ENCODE measurements at places on chromosomes 1 and 21. TPM values are rescaled to one million over a fixed set of nuclear protein-coding genes. Genes with fewer than 3 reads are reported as not detected.

The MPL gene
- 0.18 TPM for total RNA-seq

DNA sequence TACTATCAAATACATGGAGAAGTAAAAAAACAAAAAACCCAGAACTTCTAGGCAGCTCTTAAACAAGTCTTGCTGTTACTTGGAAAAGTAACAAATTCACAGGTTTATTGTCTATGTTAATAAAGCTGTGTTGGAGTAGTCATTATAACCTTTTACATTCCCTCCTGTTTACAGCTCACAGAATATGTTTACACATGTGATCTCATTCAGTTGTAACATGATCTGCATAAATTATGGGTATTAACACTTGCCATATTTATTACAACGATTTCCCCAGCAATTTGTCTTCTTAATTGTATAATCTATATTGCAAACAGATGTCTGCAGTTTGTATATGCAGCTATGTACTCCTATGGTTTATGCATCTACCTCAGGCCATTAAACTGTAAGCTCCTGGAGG lies 28.6 kb downstream of the ERG start:
- no peak for DNase-seq

DNA sequence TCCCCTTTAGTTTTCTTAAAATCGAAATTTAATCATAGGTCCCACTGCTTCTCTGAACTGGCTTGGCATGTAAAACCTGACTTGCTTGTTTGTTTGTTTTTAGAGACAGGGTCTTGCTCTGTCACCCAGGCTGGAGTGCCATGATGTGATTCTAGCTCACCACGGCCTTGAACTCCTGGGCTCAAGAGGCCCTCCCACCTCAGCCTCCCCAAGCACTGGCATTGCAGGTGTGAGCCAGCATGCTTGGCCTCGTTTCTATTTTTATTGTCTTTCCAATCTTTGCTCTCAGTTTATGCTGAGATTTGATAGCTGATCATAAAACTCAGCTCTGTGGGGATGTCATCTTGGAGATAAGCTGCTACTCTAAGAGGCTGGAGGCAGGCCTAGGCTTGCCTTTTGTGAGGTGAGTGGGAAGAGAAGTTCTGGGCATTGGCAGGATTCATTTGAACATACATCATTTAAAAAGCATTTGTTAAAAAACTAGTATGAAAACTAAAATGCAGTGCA lies 51.5 kb upstream of the GCLM start:
- no peak for DNase-seq

DNA sequence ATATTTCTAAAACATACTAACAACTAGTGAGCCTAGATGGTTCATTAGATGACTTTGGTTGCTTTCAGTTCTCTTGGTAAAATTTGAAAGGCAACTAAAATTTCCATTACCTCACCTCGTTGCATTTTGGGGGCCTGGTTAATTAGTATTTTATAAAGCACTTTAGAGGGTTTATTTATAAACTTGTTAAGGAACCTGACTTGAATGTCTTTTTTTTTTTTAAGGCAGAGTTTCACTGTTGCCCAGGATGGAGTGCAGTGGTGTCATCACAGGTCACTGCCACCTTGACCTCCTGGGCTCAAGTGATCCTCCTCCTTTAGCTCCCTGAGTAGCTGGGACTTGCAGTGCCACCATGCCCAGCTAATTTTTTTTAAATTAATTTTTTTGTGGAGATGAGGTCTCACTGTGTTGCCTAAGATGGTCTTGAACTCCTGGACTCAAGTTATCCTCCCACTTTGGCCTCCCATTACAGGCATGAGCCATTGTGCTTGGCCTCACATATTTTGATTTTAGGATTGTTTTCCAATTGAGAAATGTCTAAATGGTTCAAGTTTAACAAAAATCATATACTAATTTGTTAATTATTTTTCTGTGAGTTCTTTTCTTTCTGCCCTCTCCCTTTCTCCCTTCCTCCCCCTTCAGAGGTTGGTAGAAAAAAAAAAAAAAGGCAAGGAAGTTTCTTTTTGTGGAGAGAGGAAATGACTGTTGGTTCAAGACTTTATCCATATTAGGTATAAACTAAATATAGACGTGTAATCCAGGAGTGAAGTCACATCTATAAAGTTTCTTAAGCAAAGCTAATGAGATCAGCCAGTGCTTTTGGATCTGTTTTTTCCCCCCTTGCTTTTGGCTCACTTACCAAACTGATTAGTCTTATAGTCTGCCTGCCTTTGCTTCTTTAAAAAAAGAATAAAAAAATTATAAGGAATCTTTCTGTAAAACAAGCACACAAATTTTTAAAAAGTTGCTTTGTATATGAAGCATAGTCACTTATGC lies 24.7 kb downstream of the CLIC4 start:
- no peak for DNase-seq

DNA sequence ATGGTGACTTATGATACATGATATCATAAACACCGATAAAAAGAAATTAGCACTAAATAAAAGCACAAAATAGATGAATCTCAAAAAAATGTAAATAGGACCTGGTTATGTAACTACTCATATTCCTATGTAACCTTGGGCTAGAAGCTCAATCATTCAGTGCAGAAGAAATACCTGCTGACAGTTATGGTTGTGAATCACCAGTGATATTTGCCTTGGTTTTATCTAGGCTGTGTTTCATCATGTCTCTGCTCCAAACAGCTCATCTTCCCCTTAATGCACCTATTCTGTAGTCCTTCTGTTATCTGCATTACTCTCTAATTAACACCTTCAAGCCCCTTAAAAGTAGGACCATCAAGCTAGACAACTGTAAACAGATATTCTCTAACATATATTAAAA lies 16.3 kb upstream of the PIGC start:
- DNase-seq = no peak

DNA sequence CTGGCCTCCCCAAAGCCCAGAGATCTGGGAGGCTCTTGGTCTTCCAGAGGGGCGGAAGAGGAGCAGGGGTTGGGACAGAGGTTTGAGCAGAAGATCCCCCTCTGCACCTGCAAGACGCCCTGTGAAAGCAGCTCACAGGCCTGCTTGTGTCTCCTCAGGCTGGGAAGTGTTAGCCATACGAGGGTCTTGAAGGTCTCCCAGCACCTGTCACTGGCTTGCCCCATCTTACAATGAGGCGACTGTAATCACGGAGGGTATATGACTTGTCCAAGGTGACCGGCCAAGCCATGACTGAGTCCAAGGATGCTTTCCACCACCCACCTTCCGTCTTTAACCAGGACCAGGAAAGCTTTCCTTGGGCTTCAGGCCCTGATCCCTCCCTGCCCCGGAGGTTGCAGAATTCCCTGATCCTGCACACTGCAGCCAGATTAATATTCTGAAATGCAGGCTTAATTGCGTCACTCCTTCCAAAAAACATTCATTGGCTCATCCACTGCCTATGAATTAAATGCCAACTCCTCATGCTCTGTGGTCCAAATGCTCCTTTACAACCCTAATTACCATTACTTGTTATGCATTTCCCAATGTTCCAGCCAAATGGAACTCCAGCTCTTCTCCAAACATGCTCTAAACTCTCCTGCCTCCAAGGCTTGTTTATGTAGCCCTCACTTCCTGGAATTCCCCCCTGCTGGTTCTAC lies 64.0 kb downstream of the DDX20 start:
- no peak for DNase-seq

DNA sequence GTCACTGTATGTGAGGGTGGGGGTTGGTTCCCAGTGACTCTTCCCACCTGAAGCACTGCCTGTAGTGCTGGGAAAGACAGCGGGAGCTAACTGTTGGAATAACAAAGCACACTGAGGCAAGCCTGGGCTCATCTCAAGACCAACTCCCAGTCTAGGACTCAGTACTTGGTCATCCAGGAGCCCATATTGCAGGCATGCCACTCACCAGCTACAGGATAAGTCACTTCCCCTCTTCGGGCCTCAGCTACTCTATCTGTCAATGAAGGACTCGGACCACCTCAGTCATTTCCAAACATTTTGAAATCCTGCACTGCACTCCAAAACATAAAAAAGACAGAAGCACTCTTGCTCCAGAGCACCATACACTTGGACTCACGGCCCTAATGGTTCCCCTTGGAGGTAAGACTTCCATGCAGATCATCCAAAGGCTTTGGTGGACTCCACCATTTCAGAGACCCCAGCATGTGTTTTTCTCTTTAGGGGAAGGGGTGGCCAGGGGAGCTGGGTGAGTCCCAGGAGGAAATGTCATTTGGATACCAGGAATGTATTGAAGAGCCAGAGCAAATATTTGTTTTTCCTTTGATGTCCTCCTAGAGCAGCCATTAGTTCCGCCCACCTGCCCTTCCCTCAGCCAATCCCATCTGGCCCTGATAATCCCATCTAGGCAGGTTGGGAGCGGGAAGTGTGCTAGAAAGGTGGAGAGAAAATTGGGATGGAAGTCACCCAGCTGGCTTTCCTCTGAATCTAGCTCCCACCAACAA lies 3.1 kb downstream of the NUAK2 start:
- no peak for DNase-seq

The RNF187 gene
- 52.4 TPM for total RNA-seq

The RSPO1 gene
- not detected for total RNA-seq

DNA sequence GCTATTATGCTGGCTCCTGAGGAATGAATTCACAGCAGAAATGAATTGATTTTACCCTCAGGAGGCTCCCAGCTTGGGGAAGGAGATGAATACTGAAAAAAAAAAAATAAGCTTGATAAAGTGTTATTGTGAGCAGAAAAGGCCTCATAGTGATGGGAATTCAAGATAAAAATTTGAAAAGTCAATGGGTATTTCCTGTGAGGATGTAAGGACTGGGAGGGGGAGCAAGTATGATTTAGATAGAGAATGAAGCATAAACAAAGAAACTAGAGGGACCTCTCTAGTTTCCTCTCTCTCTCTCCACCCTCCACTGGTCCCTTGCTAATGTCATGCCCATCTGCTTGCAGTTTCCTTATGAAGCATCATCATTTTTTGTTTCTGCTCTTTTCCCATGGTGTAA lies 439.0 kb upstream of the PLXNA2 start:
- DNase-seq = no peak

The HLX gene
- 13.1 TPM for total RNA-seq

DNA sequence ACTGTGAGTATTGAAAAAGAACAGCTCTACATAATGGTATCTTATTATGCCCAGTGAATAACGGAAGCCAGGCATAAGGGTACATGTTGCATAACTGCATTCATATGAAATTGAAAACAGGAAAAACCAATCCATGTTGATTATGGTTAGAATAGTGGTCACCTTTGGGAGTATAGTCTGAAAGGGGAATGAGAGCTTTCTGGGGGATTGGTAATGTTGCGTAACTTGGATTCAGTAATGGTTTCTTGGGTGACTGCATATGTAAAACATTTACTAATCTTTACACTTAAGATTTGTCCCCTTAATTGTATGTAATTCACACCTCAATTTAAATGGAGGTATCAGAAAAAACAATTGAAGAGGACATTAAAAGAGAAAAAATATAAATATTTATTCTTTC lies 292.1 kb downstream of the LMO4 start:
- no peak for DNase-seq

- DNase-seq = peak; percentile 13
These were observed 94.0 kb downstream of the DMRTB1 start for GRCh38 chr1:53552981-53553733.

DNA sequence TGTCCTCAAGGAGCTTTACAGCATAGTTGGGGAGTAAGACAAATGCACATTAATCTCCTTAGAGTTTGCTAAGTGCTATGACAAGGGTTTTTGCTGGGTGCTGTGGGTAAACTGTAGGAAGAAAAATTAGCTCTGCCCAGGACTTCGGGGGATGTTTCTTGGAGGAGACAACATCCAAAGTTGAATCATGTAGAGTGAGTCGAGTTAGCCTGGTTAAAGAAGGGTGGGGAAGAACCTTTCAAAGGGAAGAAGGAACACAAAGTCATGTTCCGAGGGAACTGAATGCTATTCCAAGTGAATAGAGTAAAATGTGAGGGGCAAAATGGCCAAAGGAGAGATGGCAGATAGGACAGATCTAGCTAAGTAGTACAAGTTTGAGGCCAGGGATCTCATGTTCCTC lies 17.1 kb downstream of the SPRTN start:
- no peak for DNase-seq

DNA sequence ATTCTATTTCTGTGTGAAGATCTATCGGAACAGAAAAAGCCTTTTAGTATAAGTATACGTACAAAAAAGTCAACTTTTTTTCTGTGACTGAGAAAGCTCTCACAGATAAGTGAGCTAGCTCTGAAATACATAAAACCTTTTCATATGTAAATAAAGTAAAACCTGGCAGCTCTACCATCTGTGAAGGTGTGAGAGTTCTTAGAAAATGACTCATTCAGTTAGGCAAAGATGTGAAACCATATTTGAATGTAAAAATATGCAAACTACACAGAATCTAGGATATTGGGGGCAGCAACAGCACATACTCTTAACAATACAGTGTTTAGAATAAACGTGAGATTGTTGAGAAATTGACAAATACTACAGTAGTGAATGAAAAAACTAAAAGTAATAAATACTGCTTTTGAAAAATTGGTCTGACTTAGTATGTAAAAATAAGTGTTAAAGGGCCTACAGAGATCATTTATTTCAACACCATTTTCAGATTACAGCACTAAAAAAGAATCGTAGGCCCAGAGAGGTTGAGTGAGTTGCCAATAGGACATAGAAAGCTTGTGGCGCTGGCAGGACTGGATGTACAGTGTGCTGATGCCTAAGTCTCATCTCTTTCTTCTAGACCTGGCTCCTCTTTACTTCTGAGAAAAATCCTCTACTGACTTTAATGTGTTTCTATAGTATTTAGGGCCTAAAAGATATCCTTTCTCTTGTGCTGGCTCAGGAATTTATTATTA lies 19.8 kb downstream of the ATP6V1G3 start:
- DNase-seq = no peak

DNA sequence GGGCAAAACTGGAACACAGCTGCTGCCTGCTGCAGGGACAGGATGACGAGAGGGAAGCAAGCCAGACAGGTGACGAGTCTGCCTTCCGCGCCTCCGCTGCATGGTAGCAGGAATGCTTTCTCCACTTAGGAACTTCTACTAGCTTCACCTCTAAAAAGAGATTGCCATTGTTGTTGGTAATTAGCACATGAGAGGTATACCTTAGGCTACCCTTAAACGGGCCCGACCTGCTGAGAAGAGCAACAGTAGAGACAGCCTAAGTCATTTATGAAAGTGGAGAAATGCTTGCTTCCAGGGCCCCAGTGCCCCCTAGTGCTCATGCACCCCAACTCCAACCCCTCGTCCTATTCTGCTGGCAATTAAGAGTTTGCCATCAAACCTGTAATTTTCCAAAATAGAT lies 96.9 kb upstream of the AKT3 start:
- no peak for DNase-seq

DNA sequence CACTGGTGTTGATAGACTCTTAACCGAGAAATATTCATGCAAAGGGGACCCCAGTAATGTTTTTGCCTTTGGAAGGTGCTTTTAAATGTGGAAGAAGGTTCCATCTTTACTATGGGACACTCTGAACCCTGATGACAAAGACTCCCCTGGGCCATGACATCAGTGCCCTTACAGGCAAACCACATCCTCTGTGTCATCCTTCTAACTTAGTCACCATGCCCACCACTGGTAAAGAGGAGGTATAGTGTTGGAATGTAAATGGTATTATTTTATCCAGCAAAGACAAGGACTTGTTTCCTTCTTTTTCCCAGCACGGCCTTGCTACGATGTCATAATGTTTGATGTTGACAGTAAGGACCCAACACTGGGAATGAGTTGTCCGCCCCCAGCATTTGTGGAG lies 12.6 kb downstream of the METTL13 start:
- no peak for DNase-seq

The FAM78B gene
- 3.4 TPM for total RNA-seq

Measured in aorta (tissue), 5 donors.